ENCODE measurements at places on chromosomes 6 and 20.

GRCh38 chr20:42100137-42100704 is 482.0 kb upstream of the CHD6 start:
- DNase-seq = no peak

DNA sequence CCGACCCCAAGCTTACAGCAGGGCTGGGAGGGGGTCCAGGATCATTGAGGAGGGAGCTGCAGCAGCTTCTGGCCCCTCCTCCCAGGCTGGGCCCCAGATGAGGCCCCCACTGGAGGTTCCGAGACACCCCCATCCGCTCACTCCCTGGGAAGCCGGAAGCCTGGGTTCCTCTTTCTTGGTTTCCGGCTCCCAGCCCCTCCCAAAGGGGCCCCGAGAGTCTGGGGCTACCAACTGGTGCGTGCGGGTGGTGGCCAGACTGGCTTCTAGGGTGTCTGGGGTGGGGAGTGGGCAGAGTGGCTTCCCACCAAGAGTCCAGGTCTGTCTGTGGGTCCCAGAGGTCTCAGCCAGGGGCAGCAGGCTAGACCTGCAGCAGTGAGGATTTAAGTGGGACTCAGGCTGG is 2.2 kb downstream of the RGS19 start:
- DNase-seq = peak; percentile 62

GRCh38 chr6:162960679-162961457 is 233.1 kb downstream of the PACRG start:
- no peak for DNase-seq

- DNase-seq = no peak
Observed at GRCh38 chr6:106546691-106547414, 82.4 kb downstream of the RTN4IP1 start.

DNA sequence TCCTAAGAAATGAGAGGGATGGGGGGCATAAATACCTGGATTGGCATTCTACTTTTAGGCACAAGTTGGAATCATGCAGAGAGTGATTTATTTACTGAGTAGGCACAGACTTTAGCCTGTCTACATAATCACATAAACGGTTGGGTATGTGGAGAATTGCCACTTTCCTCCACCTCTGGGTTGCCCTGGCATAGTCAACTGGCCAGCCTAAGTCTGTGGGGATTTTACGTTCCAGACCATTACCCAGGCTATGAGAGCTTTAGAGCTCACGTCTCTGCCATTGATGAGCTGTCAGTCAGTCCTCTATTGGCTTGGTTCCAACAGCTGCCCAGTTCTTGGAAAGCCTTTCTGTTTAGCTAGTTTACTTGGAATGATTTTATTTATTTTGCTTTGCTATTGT is 5.0 kb upstream of the BHLHE23 start:
- no peak for DNase-seq

DNA sequence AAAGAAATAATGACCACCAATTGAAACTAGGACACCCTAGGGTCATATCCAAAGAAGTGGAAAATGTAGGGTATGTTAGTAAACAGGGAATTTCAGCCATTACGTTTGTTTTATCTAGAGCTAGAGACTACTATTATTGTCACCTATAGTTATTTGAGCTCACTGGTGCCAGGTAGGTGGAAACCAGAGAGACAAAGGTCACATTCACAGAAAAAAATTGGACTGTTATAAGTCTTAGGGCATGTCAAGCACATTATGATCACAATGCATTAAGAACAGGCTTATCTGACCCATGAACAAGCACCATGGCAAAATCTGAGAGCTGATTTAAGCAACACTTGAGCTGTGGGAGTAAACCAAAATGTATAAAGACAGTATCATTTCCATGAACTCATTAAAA is 530.1 kb upstream of the CITED2 start:
- DNase-seq = no peak

GRCh38 chr6:104633125-104633524 is 226.6 kb downstream of the HACE1 start:
- no peak for DNase-seq

- DNase-seq = no peak
Observed at GRCh38 chr20:43536817-43537440, 21.9 kb upstream of the SGK2 start.

- DNase-seq = peak; percentile 32
Observed at GRCh38 chr6:129766959-129767728, 57.2 kb upstream of the ARHGAP18 start.

DNA sequence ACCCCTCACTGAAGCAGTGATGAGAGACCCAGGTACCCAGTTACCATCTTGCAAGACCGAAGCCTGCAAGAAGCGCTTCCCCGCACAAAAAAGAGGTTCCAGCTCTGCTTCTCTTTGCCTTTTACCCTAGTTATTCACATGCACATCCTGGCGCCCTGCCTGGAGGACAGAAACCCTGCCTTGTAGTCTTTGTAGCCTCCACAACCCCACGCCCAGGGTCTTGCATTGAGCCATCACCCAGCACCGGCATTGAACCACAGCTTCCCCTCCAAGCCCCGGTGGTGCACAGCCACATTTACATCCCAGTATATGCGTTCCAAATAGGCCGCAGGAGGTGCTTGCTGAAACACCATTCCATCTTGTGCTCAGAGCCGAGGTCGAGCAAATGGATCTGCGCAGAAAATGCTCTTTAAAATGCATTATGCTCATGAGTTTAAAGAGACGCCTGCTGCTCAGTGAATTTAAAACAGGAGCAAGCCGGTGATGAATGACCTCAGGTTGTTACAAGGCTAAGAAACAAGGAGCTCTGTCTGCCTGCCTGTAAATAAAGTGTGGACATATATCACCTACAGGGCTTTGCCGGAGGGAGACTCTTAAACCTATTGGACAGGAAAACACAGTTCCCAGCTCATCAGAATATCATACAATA is 61.7 kb downstream of the GNAS-AS1 start:
- no peak for DNase-seq

DNA sequence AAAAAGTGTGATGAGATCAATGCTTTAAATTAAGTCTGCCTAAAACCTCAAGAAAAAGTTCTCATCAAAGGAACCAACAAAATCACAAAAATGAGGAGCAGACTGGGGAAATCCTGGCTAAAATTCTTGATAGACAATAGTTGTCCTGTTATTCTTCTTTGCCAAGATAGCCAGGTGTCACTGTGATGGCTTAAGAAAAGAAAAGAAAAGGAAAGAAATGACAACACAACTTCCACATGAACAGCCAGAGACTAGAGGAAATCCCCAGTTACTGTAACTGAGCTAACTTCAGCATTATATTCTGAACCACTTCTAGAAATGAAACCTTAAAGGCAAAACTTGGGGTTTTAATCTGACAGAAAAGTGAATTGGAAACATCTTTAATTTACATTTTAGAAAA is 129.6 kb downstream of the CD24 start:
- DNase-seq = peak; percentile 62

Data from GM20000 (cell line).